ENCODE measurements at places on chromosomes 13 and 19. TPM values are rescaled to one million over a fixed set of nuclear protein-coding genes. Genes with fewer than 3 reads are reported as not detected.

The URAD gene
- total RNA-seq, result not detected

DNA sequence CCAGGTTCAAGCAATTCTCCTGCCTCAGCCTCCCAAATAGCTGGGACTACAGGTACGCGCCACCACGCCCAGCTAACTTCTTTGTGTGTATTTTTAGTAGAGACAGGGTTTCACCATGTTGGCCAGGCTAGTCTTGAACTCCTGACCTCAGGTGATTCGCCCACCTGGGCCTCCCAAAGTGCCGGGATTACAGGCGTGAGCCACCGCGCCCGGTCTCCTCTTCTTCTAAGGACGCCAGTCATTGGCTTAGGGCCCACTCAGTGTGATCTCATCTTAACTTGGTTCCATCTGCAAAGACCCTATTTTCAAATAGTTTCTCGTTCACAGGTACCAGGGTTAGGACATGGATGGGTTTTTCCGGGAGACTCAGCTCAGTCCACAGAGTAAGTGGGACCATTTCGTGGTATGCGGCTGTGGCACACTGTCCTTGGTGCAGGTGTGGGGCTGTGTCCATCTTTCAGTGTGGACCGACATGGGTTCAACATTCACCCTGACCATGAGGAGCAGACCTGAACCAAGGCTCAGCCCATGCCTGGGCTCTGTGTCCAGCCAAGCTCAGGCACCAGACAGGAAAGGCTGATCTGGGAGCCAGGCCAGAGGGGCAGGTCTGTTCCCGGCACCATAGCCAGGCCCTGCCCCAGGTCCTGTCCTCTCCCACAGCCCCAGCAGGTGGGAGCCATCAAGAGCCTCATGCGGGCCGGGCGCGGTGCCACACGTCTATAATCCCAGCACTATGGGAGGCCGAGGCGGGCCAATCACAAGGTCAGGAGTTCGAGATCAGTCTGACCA is 2.8 kb upstream of the MKNK2 start:
- DNase-seq, result peak; percentile 92

The GARIN5A gene
- not detected for total RNA-seq

GRCh38 chr13:90995614-90996013 is 351.9 kb upstream of the MIR17HG start:
- no peak for DNase-seq

DNA sequence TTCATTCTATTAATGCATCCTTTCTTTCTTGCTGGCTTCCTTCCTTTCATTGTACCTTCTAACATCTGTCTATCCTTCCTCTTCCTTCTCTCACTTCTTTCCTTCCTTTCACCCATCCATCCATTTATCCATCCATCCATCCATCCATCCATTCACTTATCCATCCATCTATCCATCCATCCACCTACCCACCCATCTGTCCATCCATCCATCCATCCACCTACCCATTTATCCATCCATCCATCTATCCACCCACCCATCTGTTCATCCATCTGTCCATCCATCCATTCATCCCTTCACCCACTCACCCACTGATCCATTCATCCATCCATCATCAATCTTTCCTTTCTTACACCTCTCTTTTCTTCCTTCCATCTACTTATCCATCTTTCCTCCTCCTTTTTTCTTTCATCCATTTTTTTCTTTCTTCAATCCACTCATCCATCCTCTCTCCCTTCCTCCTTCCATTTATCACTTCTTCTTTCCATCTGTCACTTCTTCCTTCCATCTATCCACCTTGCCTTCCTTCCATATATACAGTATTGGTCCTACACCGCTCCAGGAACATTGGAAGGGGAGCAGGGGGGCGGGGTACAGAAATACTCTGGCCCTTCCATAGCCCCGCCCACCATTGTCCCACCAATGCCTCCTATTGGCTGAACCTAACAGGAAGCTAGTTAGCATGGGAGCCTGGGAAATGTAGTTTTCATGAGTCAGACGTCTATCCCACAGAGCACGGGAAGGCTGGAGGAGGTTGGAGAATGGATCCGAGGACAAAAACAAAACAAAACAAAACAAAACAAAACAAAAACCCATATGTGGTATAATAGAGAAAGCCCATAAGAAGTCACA is 45.9 kb downstream of the MBD3L1 start:
- no peak for DNase-seq

DNA sequence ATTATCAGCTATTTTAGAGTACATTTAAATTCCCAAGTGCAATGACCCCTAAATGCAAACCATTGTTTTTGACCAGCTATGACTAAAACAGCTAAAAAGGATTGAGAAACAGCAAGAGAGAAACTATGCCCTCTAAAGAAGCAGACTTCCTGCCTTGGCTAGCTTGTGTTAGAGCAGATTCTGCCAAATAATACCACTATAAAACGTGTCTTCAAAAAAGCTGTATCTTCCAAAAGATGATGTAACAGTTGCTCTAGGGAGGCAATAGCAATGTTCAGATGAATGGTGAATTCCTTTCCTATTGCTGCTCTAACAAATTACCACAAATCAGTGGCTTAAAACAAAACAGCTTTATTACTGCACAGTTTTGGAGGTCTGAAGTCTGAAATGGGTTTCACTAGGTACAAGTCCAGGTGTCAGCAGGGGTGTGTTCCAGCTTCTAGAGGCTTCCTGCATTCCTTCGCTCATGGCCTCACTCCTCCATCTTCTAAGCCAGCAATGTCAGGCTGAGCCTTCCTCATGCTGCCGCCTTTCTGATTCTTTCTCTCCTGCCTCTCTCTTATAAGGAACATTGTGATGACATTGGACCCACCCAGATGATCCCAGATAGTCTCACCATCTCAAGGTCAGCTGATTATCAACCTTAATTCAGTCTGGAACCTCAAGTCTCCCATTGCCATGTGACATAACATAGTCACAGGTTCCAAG is 84.5 kb downstream of the LRRC63 start:
- DNase-seq, result peak; percentile 93

DNA sequence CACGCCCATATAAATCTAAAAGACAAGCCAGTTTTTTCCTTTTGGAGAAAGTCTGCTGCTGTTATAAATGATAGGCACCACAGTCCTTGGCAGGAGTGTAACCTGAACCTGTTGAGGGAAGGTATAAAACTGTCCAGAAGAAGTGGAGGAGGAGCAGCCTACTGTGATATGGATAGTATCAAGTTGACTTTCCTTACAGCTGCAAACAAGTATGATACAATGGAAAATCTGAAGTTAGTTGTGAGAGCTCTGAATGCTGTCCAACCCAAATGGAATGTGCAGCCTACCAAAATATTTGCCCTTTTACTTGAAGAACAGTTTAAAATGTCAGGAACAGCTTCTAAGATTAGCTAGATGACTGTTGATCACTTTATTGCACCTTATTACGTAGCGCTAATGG is 399.6 kb downstream of the FGF14 start:
- peak; percentile 36 for DNase-seq

- no peak for DNase-seq
These were observed 10.5 kb downstream of the CDADC1 start for GRCh38 chr13:49258089-49258796.

The MBNL2 gene
- total RNA-seq, result 120 TPM

The ZNF471 gene
- total RNA-seq, result 1.9 TPM

DNA sequence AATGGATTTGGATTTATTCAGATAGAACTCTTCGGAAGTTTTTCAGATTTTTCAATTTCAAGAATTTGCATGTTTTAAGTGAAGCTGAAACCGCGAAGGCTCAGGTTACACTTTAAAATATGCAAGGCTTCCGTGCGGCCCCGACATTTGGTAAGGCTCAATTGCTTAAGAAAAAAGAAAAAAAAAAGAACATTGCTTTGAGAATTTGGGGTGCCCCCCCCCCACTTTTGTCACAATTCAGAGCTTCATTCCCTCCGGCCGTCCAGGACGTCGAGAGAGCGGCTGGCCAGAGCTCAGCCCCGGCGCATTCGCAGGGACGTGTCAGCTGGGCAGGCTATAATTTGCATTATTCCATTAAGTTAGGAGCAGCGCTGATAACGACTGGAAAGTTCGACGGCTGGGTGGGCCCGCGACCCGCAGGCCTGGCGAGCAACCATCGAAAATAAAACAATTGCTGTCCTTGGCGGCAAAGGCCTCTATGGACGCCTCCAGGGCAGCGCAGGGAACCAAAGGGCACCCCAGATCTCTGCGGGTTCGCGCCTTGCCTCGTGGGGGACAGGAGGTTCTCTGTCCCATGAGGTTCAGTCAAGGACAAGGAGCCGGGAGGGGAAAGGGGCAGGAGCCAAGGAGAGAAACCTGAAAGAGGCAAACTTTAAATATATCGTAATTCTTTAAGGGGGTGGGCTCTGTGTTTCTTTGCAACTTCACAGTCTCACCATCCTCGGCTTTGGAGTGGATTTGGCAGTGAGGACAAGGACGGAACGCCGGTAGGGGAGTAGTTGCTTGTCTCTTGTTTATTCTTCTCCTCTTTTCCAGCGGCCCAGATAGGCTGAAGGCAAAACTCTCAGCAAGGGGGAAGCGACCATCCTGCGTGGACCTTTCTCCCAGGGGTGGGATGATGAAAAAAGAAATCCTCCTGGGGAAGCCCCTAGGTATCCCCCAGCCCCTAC is 7.0 kb downstream of the SOX21 start:
- peak; percentile 8 for DNase-seq

The SLAIN1 gene
- total RNA-seq, result not detected

DNA sequence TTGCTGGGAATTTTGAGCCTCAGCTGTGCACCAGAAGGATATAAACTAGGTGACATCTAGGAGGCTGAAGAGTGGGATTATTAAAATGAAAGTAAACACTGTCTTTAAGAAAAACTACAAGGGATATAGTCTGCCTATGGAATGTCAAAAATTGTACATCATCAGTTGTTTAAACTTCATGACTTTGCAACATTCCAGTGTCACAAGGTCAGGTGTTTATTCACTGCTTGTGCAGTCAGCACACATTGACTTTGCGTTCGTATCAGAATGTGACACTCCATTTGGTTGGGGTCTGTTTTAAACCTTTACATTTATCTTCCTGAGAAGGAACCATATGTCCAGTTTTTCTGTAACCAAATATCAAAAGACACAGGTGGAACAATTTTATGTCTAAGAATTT is 85.6 kb downstream of the KL start:
- DNase-seq, result peak; percentile 29

GRCh38 chr13:33353210-33353609 is 67.7 kb upstream of the STARD13 start:
- no peak for DNase-seq

- no peak for DNase-seq
These were observed 2.3 kb upstream of the DOCK6 start for GRCh38 chr19:11264452-11265176.

The PRODH2 gene
- total RNA-seq, result not detected

The PRR22 gene
- total RNA-seq, result under 0.01 TPM

GRCh38 chr13:28322256-28322905 is 172.5 kb downstream of the FLT1 start:
- peak; percentile 85 for DNase-seq

GRCh38 chr13:33244907-33245287 is 40.7 kb downstream of the STARD13 start:
- DNase-seq, result no peak

The ZSCAN4 gene
- not detected for total RNA-seq

GRCh38 chr13:46295491-46296114 is 83.9 kb downstream of the LRRC63 start:
- peak; percentile 84 for DNase-seq

- DNase-seq, result no peak
These were observed 224.2 kb downstream of the TSHZ3 start for GRCh38 chr19:31125071-31125470.

DNA sequence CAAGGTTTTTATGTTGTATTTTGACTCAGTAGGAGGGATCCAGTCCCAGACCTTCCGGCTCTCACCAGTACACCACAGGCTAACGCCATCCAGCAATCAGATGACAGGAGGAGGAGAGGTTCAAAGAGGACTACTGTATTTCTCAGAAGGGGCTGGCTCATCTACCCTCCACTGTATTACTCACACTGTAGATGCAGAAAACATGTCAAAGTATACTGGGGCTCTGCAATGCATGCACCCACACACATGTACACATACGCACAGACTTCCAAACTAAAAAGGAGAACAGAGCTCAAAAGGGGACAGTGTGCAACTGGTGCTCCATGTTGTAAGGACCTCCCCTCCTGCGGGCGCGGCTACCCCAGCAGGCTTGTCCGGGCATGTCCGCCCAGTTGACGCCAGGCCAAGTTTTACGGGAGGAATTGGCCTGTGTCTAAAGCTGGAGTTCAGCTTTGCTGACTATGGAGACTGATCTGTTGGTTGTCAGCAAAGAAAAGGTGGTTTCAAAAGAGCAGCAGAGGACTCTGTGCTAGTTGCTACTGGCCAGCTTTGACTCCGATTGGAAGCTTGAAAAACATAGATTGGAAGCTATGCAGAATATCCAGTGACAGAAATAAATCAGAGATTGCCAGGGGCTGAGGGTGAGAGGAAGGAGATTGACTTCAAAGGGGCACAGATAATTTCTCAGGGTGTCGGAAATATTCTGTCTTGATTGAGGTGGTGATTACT is 314.2 kb downstream of the DLEU7 start:
- DNase-seq, result peak; percentile 90

- DNase-seq, result peak; percentile 36
These were observed 63.7 kb upstream of the WDFY2 start for GRCh38 chr13:51520524-51520923.

DNA sequence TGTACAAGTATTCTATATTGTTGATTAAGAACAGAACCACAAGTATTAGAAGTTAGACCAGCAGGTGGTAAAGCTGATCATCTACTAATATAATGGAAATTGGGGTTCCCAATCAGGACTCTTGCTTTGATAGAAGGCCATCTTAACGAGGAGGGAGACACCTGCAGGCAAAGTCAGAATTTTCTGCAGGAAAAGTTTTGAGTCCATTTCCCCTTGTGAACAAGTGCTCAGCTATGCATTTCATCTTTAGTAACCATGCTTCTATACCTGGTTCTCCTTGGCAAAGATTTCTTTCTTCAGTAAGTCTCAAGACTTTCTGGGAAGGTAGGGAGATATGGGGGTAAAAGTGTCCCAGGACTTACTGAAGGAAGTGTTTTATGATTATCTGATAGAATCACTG is 36.1 kb upstream of the USPL1 start:
- DNase-seq, result peak; percentile 40

GRCh38 chr19:45187421-45188100 is 9.0 kb downstream of the BLOC1S3 start:
- no peak for DNase-seq

GRCh38 chr13:89568276-89568675 is 1779.2 kb upstream of the MIR17HG start:
- no peak for DNase-seq

GRCh38 chr19:48921721-48922500 is 11.6 kb upstream of the DHDH start:
- no peak for DNase-seq

- DNase-seq, result peak; percentile 33
These were observed 14.2 kb upstream of the LATS2 start for GRCh38 chr13:21075379-21076249.
